ENCODE measurements at places on chromosomes 13 and 19.

DNA sequence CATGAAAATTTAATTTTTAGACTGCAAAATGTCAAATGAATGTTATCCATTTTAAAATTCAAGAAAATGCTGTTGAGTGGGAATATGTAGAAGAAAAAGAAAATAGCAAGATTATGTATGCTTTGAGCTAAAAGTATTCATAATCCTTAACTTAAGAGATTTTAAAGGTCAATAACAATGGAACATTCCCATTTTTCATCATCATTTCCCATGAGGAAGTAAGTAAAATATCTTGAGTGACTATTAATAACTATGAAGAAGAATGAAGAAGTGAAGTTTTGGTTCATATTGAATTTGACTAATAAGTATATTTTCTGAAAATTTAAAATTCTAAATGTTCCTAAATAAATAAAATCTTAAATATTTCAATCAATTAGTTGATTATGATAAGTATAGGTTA, 273.4 kb downstream of the DACH1 start:
- no peak for DNase-seq

GRCh38 chr19:47036097-47036651, 12.2 kb downstream of the TMEM160 start:
- no peak for DNase-seq

DNA sequence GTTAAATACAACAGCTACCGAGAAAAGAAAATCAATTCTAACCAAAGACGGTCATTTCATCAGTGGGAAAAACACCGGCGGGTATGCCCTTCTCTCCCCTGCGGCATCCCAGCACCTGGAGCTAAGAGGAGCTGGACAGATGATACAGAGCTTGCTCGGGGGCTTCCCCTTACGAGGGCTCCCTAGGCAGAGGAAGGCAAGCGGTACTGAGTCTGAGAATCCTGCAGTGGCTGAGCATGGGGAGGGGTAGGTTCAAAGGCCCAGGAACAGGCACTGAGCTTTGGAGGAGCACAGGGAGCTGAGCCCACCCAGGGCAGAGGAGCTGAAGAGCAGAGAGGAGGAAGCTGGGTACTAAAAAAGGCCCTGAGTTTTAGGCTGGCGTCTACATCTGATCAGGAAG, 12.7 kb downstream of the STK24 start:
- no peak for DNase-seq

DNA sequence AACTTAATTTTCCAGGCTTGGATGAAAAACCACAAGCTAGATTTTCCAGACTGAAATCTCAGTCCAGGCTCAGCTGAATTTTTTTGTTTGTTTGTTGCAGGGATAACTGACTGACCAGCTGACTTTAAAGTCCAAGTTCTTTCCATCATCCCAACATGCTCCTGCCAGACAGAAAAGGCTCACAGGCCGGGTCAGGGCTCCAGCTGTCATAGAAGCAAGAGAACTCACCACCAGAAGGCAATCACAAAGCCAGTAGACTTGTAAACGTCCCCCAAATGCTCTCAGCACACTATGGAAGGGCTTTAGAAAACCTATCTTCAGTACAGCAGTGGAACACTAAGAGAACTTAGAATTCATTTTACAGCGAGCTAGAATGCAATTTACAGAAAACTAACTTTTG, 25.5 kb downstream of the DCLK1 start:
- no peak for DNase-seq

DNA sequence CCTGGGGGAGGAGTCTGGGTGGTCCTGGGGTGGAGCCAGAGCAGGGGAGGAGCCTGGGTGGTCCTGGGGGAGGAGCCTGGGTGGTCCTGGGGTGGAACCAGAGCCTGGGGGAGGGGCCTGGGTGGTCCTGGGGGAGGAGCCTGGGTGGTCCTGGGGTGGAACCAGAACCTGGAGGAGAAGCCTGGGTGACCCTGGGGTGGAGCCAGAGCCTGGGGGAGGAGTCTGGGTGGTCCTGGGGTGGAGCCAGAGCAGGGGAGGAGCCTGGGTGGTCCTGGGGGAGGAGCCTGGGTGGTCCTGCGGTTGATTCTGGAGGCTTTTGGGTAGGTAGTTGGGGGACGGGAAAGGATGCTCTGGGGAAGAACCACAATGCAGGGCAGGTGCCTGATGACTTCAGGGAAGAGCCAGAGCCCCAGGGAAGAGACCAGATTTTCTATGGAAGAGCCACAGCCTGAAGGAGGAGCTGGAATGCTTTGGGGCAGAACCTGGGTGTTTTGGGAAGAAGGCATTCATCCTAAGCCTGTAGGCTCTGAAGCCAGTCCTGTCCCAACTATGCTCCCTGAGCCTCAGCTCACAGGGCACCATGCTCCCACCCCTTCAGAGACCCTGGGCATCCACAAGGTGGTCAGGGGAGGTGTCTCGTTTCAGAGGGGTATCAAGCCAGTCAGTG, 15.0 kb downstream of the MRPS12 start:
- no peak for DNase-seq

DNA sequence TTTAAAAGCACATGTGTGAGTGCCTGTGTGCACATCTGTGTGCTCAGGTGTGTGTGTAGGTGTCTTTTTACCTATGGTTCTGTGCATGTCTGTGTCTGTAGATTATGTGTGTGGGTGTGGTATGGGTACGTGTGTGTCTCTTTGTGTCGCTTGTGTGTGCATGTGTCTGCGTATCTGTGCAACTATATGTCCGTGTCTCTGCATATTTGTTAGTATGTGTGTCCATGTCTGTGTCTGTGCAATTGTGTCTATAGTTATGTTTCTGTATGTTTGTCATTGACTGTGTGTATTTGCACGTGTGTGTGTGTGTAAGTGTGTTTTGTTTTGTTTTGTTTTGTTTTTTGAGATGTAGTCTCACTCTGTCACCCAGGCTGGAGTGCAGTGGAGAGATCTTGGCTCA, 7.3 kb upstream of the KCTD15 start:
- no peak for DNase-seq

GRCh38 chr13:35978607-35979316, 152.4 kb downstream of the DCLK1 start:
- DNase-seq: no peak

DNA sequence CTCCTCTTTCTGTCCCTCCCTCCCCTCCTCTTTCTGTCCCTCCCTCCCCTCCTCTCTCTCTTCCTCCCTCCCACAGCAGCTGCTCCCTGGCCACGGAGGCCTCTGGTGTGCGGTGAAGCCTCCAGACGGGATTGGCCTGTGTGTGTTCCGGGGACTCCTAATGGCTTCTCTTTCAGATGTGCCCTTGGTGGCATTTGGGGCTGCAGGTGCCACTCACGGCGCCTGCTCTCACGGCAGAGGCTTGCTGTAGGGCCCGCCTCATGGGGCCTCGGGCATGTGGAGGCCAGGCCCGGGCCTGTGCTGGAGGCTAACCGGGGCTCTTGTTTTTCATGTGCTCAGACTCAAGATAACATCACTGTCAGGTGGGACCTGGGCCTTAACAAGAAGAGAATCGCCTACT, 20.9 kb downstream of the UPF1 start:
- DNase-seq: no peak

GRCh38 chr19:32339423-32339822, 6.0 kb upstream of the ZNF507 start:
- DNase-seq: no peak

DNA sequence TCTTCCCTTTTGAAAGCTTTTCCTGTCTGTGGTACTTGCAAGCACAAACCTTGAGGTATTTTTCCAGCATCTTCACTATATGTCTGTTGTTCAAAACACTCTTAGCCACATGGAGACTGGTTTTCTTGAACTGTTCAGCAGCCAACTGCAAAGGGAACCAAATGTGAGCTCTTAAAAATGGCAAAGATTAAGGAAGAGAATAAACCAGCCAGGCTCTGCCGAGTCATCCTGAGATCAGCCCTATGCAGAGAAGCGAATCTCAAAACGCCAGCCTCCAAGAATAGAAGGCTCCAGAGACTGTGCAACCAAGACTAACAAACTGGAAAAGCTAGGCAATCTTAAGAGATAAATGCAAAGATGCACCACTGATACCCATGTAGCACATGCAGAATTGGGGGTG, 20.7 kb downstream of the AKAP8 start:
- no peak for DNase-seq

DNA sequence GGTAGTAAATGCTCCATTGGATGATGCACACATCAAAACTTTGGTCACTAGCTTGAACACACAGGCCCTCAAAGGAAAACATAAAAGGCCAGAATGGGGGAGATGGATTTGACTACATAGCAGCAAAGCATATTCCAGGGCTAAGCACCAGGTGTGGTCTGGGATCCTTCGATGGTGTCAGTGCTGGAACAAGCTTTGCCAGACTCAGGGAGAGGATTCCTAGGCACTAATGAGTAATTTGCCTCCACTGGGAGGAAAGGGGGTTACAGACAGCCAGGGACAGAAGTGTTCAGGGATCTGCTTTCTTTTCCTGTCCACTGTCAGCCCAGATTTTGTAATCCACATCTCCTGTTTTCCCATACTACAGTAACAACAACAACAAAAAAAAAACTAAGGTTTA, 157.2 kb upstream of the OBI1 start:
- no peak for DNase-seq

DNA sequence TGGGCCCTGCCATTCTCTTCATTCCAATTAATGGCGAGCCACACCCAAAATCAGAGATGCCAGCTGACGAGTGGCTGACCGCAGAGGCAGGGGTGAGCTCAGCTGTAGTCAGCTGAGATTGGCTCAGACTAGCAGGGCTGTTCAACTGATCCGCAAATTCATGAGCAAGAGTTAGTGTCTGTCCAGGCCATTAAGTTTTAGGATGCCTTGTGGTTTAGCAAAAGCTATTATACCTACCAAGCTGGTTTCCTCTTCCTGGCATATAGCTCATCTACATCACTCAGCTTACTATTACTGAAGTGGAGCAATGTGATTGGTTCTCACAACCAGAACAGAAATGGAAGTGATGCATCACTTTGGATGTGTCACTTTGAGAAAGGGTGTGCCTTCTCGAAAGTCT, 148.7 kb downstream of the NALCN start:
- DNase-seq: no peak

GRCh38 chr13:98803111-98803561, 50.7 kb upstream of the SLC15A1 start:
- DNase-seq: no peak

- no peak for DNase-seq
These were observed 22.0 kb upstream of the LRRC4B start for GRCh38 chr19:50590191-50590590.

GRCh38 chr13:29816715-29817114, 33.7 kb downstream of the UBL3 start:
- no peak for DNase-seq

DNA sequence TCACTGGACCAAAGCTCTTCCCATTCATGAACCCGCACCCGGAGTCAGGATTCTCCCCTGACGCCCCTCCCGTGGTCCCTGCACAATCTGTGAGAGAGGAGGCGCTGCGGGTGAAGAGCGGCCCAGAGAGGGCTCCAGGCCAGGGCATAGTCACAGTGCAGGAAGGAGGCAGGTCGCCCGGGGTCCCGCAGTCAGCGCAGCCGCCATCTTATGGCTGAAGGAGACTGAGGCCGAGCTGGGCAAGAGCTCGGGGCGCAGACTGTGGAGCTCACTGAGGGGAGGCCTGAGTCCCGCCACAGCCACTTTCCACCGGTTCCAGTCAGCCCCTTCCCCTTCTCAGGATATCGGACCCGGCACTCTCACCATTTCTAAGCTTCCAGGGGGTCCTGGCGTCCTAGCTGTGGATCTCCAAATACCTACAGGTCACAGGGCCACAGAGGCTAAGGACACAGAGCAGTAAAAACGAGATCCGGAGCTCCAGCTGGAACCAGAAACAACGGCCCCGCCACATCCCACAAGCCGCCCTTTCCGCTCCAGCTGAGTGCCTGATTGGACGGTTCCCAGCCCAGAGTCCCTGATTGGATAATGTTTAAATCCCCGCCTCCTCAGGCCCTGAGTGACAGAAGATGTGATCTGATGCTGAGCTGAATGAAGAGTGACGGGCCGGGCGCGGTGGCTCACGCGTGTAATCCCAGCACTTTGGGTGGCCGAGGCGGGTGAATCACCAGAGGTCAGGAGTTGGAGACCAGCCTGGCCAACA, at the start of gene ZNF99:
Gene ZNF99, minus strand, starts transcription at position 501 of the 760 bp plus-strand sequence. Its CDS starts 135 bp downstream, at position 366.
- DNase-seq: no peak

DNA sequence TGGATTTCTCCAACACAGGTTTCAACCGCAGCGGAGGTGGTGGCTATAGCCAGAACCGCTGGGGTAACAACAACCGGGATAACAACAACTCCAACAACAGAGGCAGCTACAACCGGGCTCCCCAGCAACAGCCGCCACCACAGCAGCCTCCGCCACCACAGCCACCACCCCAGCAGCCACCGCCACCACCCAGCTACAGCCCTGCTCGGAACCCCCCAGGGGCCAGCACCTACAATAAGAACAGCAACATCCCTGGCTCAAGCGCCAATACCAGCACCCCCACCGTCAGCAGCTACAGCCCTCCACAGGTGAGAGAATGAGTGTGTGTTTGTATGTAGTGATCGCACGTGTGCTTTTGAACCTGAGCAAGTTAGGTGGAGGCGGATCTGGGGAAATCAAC, 6.0 kb upstream of the CCDC97 start:
- DNase-seq: no peak

DNA sequence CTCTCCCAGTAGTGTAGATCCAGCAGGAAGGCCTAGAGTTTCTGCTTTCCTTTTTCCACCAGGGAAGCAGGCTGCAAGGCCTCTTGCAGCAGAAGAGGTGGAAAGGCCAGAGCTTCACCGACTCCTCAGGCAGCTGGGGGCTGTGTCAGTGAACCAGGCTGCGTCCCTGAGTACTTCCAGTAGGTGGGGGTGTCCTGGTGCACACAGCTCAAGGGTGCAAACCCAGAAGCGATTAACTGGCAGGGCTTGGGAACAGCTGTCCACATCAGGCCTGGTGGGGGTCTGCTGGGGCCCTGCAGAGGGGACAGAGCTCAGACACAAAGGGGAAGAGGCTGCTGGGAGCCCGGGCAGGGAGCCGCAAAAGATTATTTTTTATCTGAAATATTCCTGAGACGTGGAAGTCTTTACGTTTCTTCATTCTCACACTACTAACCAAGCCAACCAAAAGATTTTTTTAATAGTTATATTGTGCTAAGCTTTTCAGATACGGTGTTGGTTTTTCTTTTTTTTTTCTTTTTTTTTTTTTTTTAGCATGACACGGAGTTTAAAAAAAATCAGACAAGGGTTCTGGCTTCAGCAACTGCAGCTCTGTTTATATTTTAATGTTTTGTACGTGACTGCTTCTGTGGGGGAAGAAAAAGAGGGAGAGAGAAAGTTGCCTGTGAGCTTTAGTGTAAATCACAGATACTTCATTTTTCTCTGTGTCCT, 11.0 kb downstream of the TSHZ3 start:
- DNase-seq: no peak

- DNase-seq: no peak
These were observed 38.5 kb downstream of the DPF1 start for GRCh38 chr19:38185562-38185961.

GRCh38 chr13:49329831-49330545, 82.3 kb downstream of the CDADC1 start:
- no peak for DNase-seq

DNA sequence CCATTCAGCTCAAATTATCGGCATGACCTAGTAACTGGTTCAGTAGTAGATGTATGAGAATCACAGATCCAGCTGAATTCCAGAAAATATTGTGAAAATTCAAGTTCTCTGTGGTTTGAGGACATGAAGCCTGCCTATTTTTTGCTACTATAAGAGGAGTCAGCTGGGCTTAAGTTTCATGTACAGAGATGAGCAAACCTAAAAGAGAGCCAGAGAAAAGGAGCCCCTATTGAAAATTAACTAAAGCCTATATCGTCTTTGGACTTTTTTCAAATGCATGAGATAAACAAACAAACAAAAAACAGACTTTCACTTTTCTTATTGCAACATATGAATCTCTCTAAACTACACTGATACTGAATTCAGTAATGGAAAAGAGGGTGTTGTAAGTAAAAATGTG, 106.8 kb upstream of the SPRY2 start:
- no peak for DNase-seq

GRCh38 chr13:24233351-24233901, 72.9 kb downstream of the SPATA13 start:
- no peak for DNase-seq

GRCh38 chr13:40422588-40423235, 243.7 kb downstream of the FOXO1 start:
- DNase-seq: no peak

All from stimulated activated CD8-positive, alpha-beta memory T cell treated with anti-CD3 and anti-CD28 coated beads, Interleukin-15, amount 100 ng/mL, for 4 hours (primary cell).